HuH-7.5 (cell line): ENCODE measurements at places on chromosomes 4 and X.

DNA sequence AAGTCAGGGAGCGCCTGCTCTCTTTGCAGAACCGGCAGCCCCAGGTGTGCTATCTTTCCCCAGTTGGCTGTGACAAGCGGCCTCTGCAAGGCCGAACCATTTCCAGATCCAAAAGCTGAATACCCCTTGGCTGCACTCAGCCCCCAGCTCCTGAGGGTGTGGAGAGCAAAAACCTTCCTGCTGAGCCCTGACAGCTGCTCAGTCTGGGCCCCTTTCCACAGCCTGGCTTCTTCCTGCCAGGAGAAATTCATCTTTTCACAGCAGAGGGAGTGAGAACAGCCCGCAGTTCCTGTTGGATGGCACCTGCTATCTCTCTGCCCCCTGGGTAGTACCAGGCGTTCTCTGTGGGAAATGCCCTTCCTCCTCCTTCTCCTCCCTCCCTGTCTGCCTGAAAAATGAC, 78.4 kb downstream of the DRD5 start:
- no peak for DNase-seq

DNA sequence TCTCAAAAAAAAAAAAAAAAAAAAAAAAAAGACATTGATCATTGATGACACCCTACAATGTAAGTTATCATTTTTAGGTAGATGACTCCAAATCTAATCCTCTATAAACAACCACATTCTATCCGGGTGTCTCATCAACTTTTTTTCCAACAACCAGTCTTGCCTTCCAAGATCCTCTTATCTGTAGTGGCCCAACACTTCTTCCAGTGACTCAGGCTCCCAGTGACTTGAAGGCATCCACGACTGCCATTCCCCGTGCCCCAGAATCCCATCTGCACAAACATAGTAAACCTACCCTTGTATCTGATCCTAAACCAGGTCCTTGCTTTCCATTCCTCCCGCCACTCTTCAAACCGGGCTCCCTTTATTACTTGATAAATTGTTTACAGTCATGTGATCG, 15.6 kb upstream of the TSPAN5 start:
- no peak for DNase-seq

- no peak for DNase-seq
Observed at GRCh38 chr4:166836865-166837264, 397.4 kb downstream of the SPOCK3 start.

DNA sequence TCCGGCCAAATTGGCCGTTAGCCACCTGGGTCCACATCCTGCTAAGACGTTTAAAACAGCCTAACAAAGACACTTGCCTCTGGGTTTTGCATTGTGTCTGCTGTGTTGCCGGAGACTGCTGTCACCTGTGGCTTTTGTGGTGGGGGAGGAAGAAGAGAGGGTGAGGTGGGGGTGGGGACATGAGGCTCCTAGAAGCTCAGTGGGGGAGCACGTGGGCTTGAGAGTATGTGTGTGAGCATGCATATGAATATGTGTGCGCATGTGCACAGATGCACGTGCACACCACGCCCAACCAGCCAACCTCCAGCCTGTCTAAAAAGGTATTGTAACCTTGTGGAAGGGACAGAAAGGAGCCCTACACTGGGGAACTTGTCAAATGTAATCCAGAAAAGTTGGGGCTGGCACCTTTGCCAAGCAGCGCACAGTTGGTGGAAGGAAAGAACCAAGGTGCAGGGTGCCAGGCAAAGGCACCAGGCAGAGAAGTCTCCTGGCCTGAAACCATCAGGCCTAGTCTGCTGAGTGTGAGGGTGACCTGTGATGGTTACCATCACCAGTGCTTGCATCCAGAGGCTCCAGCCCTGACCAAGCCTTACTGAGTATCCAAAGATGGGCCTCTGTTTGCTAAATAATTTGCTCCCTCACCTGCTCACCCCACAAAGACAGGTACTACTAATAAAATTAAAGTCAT, 10.1 kb upstream of the SASH3 start:
- DNase-seq, result no peak

GRCh38 chr4:174707051-174707676, 121.9 kb downstream of the GLRA3 start:
- no peak for DNase-seq

GRCh38 chr4:100836929-100837328, 319.1 kb upstream of the EMCN start:
- no peak for DNase-seq

DNA sequence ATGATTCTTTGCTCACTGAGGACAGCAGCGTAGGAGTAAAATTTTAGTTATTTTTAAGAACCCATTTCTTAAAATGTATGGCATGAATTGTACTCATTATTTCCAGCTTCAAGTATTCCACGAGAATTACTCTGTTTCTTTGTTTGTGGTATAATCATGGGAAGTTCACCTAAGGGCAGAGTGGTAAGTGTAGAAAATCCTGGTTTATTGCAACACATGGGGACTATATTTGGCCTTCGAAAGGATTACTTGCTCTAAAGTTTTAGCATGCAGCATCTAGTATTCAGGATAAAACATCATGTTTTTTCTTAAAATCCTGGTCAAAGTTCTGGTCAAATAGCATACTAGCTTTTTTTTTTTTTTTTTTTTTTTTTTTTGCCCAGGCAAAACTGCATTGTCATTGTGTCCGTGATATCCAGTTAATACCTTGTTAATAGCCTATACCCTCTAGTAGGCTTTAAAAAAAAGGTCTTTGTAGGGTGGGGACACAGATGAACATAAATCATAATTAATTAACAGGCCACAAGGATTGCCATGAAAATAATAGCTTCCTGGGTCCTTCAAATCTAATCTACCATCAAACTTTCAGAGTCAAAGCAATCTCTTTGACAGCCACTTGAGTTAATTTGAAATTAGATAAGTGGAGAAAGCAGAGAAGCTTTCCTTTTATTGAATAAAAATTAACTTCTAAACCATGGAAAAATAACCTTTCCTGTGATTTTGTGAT, 44.6 kb upstream of the VEGFC start:
- DNase-seq, result no peak

- DNase-seq, result no peak
Observed at GRCh38 chrX:119134466-119134865, 6.9 kb upstream of the KIAA1210 start.
